Activated T-helper 2 cell treated with anti-CD3 and anti-CD28 coated beads, Interferon-gamma antibody, Interleukin-2, Interleukin-4, amounts not matched to agents 10 μg/mL and 5 μg/mL and 100 μg/mL, durations not matched to agents 14 hours and 24 hours and 36 hours (primary cell): ENCODE measurements at places on chromosomes 6 and 20. TPM values are rescaled to one million over a fixed set of nuclear protein-coding genes. Genes with fewer than 3 reads are reported as not detected.

PNPLA1 gene
- not detected in 2 replicates for total RNA-seq

ADA gene
- total RNA-seq: 33.3 and 34.5 TPM in 2 replicates

LTA gene
- total RNA-seq: 293 and 308 TPM in 2 replicates

ADGRF5 gene
- not detected in 2 replicates for total RNA-seq

AIG1 gene
- total RNA-seq: 2.3 and 2.4 TPM in 2 replicates

RFX6 gene
- not detected in 2 replicates for total RNA-seq

RPP21 gene
- 40.6 and 41.9 TPM in 2 replicates for total RNA-seq

BPIFB1 gene
- total RNA-seq: not detected in 2 replicates

EPPIN gene
- not detected in 2 replicates for total RNA-seq

RAB32 gene
- 2.4 and 2.7 TPM in 2 replicates for total RNA-seq

RHAG gene
- total RNA-seq: not detected in 2 replicates

TSBP1 gene
- not detected in 2 replicates for total RNA-seq

SIRPA gene
- total RNA-seq: not detected in 2 replicates

EGFL8 gene
- total RNA-seq: 9.5 and 11.5 TPM in 2 replicates

CDSN gene
- total RNA-seq: not detected in 2 replicates

PLAGL2 gene
- 125 and 126 TPM in 2 replicates for total RNA-seq

MUC21 gene
- not detected in 2 replicates for total RNA-seq

DPPA5 gene
- total RNA-seq: not detected in 2 replicates

PKIB gene
- 0.44 and 0.52 TPM in 2 replicates for total RNA-seq

SLPI gene
- total RNA-seq: not detected in 2 replicates

SALL4 gene
- total RNA-seq: 1.8 and 2.3 TPM in 2 replicates

OPRL1 gene
- total RNA-seq: 0.32 and 0.41 TPM in 2 replicates

CYP21A2 gene
- total RNA-seq: 0.25 and 0.39 TPM in 2 replicates

MYO6 gene
- 0.41 and 0.60 TPM in 2 replicates for total RNA-seq

C20orf202 gene
- not detected in 2 replicates for total RNA-seq

GJA10 gene
- 0.11 and 0.32 TPM in 2 replicates for total RNA-seq

STX11 gene
- total RNA-seq: 19.2 and 19.7 TPM in 2 replicates

OPRM1 gene
- total RNA-seq: not detected in 2 replicates

UBE2C gene
- total RNA-seq: 142 and 145 TPM in 2 replicates

PPT2 gene
- total RNA-seq: 11.5 and 12.7 TPM in 2 replicates

SAMD5 gene
- total RNA-seq: 0.48 and 0.67 TPM in 2 replicates

TRAPPC3L gene
- not detected in 2 replicates for total RNA-seq

RIPOR2 gene
- 8.5 and 9.4 TPM in 2 replicates for total RNA-seq

C6orf141 gene
- not detected in 2 replicates for total RNA-seq

AIF1 gene
- 71.8 and 78.2 TPM in 2 replicates for total RNA-seq

SLC35B3 gene
- total RNA-seq: 6.3 and 7.0 TPM in 2 replicates

DEFB119 gene
- not detected in 2 replicates for total RNA-seq

HAO1 gene
- not detected in 2 replicates for total RNA-seq

CLVS2 gene
- not detected in 2 replicates for total RNA-seq

SSTR4 gene
- not detected in 2 replicates for total RNA-seq

KHDC3L gene
- not detected in 2 replicates for total RNA-seq

CSNK2B gene
- 266 and 279 TPM in 2 replicates for total RNA-seq

ARMC12 gene
- 0.89 and 0.97 TPM in 2 replicates for total RNA-seq

ENPP5 gene
- not detected in 2 replicates for total RNA-seq

MCCD1 gene
- total RNA-seq: not detected in 2 replicates
